Stimulated activated CD4-positive, alpha-beta T cell treated with anti-CD3 and anti-CD28 coated beads, TNF-alpha, amount 100 ng/mL, for 48 hours (primary cell): ENCODE measurements at places on chromosomes 12 and 14.

DNA sequence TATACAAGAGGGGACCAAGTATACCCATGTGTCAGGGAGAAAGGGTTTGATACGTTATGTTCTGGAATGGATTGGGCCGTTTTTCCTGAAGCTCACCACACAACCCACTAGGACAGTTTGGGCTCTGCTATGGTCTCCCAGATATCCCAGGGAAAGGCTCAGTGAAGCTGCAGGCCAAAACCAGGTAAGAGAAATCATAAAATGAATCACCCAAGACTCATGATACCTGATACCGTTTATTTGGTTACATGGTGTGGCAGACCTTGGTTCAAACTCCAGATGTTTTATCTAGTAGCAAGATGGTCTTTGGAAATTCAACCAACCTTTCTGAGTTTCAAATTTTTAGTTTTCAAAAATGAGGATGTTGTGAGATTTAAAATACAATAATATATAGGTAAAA lies 177.6 kb downstream of the C12orf75 start:
- no peak for DNase-seq

- no peak for DNase-seq
Observed at GRCh38 chr12:68638171-68638570, 27.5 kb downstream of the RAP1B start.

- no peak for DNase-seq
Observed at GRCh38 chr12:56518570-56518969, 3.0 kb upstream of the RBMS2 start.

GRCh38 chr12:97312570-97313135 lies 150.0 kb upstream of the RMST start:
- no peak for DNase-seq

DNA sequence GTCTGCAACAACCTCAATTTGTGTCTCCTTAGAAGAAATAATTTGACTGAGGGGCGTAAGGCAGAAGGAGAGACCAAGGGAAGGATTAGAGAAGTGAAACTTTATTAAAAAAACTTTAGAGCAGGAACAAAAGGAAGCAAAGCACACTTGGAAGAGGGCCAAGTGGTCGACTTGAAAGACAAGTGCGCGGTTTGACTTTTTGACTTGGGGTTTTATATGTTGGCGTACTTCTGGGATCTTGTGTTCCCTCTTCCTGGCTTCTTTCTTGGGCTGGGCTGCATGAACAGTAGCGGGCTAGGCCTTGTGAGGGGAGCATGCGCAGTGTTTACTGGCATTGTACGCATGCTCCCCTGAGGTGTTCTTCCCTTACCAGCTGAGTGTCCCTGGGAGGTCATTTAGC lies 369.3 kb upstream of the DCN start:
- no peak for DNase-seq

- DNase-seq = no peak
Observed at GRCh38 chr14:59310633-59311032, 122.2 kb downstream of the DAAM1 start.

GRCh38 chr14:82935691-82936090 lies 1402.0 kb upstream of the SEL1L start:
- no peak for DNase-seq

DNA sequence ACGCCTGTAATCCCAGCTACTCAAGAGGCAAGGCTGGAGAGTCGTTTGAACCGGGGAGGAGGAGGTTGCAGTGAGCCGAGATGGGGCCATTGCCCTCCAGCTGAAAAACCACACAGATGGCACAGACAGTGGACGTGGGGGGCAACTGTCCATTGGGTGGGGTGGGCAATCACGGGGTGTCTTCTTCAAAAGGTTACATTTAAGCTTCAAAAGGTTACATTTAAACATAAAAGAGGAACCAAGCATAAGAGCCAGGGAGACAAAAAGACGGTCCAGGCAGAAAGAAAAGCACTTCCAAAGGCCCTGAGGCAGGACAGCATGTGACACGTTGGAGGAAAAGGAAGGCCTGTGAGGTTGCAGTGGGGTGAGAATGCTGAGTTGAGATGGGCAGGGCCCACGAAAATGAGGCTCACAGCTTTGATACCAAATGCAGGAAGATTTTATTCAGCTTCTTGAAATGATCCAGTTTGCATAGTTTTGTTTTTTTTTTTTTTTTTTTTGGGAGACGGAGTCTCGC lies 10.7 kb downstream of the SCARB1 start:
- no peak for DNase-seq

DNA sequence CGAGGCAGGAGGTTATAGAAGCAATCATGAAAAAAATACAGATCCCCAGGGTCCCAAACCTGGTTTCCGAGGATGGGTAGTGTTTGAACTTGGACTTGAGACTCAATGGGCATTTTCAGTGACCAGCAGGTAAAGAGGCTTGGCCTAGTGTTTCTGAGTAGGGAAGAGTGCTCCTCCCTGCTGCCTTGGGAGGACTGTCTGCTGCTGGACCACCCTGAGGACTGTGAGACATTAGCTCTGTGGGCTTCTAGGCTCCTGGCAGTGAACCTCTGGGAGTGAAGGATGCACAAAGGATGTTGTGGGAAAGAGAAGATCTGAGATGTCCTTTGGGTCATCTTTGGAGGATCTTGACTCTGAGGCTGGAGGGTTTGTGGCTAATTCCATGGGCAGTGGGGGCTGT lies 30.5 kb downstream of the ANKRD9 start:
- no peak for DNase-seq

DNA sequence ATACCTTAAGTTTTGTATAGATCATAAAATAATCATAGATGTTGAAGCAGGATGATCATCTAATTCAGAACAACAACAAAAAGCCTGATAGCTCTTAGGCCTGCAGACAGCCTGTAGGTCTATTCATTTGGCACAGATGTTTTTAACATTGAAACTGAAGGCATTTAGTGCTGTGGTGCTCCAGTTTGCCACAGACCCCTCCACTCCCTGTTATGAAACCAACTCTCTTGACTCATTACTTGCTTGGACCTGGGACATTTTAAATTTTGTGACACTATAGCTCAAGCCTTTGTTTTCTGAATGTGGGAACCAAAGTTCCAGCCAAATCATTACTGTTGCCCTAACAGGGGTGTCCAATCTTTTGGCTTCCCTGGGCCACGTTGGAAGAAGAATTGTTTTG lies 9.1 kb downstream of the PRKCH start:
- no peak for DNase-seq

GRCh38 chr12:56988207-56988739 lies 18.1 kb downstream of the ZBTB39 start:
- DNase-seq = no peak
